ENCODE measurements at places on chromosomes 16 and 17.

DNA sequence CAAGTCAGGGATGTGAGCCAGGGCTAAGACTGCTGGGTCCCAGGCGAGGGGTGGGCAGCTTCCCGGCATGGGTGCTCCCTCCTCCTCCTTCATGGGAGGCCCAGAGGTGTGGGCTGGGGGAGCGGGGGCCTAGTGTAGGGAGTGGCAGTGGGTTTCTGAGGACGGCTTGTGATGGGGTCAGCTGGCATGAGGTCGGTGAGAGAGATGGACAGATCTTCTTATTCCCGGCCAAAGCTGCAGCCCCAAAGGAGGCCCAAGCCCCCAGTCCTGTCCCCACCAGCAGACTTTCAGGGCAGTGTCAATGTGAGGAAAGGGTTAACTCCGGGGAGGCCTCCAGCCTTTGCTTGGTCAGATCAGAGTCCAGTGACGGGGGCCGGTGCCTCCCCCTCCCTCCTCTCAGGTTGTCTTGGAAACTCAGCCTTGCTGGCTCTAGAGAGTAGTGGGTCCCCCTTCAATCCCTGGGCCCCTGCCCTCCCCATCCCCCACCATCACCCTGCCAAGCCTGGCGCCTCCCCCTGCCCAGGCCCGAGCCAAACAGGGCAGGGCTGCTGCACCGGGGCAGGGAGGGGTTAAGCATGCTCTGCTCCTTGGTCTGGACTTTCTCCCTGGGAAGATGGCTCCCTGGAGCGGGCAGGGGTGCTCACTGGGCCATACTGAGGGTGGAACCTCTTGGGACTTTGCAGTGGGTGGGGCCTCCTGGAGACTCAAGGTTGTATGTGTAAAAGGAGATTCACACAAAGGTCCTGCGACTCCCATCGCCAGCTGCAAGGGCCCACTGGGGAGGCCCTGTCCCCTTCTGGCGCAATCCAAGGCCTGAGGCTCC, 12.4 kb downstream of the NAT9 start:
- DNase-seq = no peak

DNA sequence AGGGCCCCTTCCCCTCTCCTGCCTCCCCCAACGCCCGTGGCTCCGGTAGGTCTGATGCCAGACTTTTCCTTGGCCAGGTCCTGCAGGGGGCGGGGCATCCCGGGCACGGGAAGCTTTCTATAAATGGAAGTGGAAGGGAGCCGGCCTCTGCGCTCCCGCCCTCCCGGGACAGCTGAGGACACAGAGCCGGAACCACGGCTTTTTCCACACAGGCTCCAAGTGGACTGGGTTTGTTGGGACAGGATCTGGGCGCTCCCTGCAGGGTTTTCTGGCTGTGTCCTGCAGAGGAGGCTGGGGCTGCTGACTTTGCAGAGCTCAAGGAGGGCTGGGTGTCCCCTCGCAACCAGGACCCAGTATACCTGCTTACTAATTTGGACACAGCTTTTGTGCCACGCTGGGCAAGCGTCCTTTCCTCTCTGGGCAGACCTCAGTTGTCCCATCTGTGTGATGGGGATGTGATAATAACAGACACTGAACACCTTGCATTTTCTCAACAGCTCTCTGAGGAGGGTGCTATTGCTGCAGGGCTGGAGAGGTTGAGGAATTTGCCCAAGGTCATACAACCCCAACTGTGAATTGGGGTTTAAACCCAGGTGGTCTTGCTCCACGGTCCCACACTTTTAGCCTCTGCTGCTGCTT, 1.8 kb downstream of the TNS4 start:
- no peak for DNase-seq

GRCh38 chr16:15051387-15051951, 4.4 kb downstream of the NTAN1 start:
- DNase-seq = no peak

DNA sequence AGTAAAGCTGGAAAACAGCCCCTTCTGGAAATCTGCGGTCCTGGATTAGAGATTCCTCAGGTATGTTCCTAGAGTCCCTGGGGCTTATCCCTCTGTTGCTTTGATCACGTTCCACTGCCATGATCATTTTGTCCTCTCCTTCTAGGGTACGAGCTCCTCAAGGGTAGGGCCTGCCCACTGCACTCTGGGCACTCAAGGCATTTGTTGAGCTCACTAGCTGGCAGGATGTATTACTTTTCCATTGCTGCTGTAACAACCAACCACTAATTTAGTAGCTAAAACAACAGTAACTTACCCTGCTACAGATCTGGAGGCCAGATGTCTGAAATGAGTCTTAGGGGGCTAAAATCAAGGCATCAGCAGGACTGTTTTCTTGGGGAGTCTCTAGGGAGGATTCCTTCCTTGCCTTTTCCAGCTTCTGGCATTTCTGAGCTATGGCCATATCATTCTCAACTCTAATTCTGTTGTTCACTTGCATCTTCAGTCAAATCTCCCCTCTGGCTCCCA, 65.7 kb downstream of the ARSG start:
- DNase-seq = no peak

- DNase-seq = no peak
Measured at GRCh38 chr17:37770631-37771518, 26.0 kb upstream of the HNF1B start.

- no peak for DNase-seq
Measured at GRCh38 chr16:23064639-23065038, 84.6 kb downstream of the USP31 start.

- no peak for DNase-seq
Measured at GRCh38 chr17:10681866-10682446, 15.4 kb downstream of the SCO1 start.

GRCh38 chr16:82063456-82064082, 28.5 kb downstream of the HSD17B2 start:
- no peak for DNase-seq

GRCh38 chr16:29154676-29155121, 169.8 kb downstream of the LAT start:
- no peak for DNase-seq

DNA sequence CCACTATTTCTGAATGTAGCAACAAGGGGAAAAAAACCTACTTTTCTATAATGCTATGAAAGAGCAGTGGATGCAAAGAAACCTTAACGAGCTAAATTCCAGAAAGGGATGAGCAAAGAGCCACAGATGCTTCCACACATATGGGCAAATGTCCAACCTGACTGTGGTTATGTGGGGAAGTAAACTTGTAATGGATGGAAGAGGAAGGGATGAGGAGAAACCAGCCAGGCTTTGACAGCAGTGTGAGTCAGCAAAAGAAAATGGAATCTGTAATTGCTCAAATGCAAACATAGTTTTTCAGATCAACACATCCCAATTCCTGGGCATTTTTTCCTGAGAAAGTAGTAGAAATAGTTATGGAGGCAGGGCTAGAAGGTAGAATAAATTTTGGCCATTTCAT, 204.8 kb upstream of the CPHXL start:
- peak; percentile 12 for DNase-seq

DNA sequence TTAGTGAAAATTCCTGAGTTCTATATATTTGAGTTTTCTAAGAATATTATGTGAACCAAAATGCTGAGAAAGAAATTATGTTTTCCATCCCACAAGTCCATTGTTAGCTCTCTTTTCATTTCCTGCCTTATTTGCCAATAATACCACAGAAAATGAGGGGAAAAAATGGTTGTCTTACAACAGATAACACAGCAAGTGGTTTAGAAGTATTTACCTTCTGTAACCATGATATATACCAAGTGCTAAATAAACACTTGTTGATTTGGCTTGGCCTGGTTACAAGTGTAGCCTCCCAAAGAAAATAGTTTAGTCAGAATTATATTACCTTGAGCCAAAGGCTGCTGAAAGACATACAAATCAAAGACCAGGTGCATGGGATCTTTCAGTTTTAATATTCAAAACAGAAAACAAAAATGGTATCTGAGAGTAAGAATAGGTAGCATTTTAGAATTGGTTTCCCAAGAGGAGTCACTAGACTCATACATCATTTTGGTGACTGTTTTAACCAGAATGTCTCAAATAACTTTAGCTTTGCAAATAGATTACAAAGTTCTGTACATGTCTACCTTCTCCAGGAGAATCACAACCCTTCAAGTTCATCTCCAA, 439.8 kb upstream of the DYNLRB2 start:
- no peak for DNase-seq

DNA sequence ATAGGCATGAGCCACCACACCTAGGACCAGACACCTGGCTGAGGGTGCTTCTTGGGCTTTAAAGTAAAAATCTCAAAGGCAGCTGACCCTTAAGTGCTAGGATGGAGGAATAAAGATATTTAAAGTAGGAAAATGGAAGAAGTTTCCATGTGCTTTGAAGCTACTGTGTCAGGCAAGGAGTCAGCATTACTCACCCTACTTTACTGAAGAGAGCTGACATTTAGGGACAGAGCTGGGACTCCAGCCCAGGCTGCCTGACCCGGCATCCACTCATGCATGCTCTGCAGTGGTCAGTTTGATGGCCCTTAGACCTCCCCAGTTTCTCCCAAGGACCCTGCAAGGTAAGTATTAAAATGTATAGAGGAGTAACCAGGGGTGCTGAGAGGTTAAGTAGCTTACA, 124.7 kb upstream of the PLCG2 start:
- no peak for DNase-seq

DNA sequence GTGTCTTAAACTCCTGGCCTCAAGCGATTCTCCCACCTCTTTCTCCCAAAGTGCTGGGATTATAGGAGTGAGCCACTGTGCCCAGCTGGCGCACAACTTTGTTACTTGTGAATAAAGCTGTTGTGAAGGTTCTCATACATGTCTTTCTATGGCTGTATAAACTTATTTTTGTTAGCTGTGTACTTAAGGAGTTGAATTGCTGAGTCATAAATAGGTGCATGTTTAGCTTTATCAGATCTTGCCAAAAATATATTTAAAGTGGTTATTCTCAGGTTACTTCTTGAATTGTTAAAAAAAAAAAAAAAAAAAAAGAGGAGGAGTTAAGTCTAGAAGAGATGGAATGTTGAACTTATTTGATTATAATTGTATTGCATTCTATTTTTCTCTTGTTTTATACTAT, 47.6 kb upstream of the IRX3 start:
- no peak for DNase-seq

DNA sequence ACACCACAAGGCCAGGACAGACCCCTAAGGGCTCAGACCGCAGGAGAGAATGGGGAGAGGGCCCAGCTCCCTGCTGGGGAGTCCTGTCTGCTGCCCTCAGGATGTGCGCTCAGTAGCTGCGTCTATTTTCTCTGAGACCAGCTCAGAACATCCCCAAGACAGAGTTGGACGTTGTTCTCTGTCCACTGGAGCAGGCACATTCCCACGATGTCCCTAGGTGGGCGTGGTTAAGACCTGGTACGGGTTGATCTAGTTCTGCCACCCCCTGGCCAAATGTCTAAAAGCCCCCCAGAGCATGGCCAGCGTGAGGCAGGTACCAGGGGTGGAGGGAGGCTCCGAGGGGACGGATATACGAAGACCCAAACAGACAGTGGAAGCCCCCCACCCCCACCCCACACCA, 842 bp upstream of the CALB2 start:
- DNase-seq = no peak

DNA sequence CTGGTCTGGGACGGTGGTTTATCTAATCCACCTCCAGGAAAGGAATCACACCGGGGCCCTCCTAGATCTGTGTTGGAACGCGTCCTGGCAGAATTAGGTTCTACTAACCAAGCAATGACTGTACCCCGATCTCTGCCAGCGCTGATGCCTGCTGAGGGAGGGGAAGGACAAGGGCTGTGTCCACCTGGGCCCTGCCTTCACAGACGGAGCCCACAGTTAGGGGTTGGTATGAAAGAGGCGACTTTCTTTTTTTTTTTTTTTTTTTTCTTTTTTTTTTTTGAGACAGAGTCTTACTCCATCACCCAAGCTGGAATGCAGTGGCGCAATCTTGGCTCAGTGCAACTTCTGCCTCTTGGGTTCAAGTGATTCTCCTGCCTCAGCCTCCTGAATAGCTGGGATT, 9.9 kb upstream of the KRT19 start:
- DNase-seq = no peak

DNA sequence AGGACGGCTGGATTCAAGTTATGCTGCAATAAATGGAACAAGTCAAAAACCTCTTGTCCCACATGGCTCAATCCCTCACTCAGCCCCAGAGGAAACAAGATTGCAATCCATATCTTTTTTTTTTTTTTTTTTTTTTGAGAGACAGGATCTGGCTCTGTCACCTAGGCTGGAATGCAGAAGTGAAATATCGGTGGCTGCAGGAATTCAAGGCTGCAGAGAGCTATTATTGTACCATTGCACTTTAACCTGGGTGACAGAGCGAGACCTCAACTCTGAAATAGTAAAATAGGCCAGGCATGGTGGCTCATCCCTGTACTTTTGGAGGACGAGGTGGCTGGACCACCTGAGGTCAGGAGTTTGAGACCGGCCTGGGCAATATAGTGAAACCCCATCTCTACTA, 2.7 kb upstream of the PDE6G start:
- no peak for DNase-seq

DNA sequence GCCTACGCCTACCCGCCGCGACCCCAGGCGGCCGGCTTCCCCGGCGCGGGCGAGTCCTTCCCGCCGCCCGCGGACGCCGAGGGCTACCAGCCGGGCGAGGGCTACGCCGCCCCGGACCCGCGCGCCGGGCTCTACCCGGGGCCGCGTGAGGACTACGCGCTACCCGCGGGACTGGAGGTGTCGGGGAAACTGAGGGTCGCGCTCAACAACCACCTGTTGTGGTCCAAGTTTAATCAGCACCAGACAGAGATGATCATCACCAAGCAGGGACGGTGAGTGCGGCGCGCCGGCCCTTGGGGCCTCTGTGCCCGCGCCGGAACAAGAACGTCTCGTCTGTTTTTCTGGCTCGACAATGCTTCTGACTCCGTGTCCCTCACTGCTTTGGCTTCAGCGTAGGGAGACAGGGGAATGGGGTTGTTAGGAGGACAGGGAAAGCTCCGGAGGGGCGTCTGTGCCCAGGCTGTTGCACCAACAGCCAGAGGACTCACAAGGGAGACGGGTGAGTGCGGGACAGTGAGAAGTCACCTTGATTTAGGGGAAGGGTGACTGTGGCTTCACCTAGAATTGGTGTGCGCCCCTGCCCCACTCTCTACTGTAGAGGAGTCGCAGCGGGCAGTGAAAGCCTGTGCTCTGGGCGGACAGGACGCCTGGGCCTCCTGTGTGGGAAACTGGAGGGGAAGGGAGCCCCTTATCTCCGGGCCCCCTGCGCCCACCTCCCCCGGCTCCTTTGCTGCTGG, 806 bp downstream of the TBX21 start:
- DNase-seq = no peak

- DNase-seq = no peak
Measured at GRCh38 chr17:69593351-69593715, 178.8 kb downstream of the MAP2K6 start.

DNA sequence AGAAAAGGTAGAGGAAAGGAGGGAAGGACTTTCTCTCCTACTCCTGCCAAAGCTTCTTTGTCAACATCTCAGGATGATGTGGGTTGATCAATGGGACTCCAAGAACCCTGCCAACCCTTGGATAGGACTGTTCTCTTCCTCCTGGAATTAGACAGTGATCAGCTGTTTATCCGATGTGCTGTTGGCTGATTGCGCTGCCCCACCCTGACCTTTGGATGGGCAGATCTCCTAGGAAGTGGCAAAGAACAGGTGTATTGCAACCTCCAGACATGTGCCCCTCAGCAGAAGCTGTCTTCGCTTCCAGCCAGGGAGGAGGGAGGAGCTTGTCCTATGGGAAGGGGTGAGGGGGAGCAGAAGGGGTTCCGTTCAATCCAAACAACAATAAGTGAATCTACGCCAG, 30.5 kb downstream of the SLC5A11 start:
- no peak for DNase-seq

GRCh38 chr16:85052536-85052935, 24.9 kb downstream of the KIAA0513 start:
- no peak for DNase-seq

- DNase-seq = no peak
Measured at GRCh38 chr17:65278050-65278819, 141.1 kb downstream of the RGS9 start.

- no peak for DNase-seq
Measured at GRCh38 chr17:47742319-47743181, 9.5 kb downstream of the TBX21 start.

Measured in HFF-Myc (cell line).